ENCODE measurements at places on chromosomes 4 and X. TPM values are rescaled to one million over a fixed set of nuclear protein-coding genes. Genes with fewer than 3 reads are reported as not detected.

ATP8A1 gene
- 0.97 TPM for total RNA-seq

DNA sequence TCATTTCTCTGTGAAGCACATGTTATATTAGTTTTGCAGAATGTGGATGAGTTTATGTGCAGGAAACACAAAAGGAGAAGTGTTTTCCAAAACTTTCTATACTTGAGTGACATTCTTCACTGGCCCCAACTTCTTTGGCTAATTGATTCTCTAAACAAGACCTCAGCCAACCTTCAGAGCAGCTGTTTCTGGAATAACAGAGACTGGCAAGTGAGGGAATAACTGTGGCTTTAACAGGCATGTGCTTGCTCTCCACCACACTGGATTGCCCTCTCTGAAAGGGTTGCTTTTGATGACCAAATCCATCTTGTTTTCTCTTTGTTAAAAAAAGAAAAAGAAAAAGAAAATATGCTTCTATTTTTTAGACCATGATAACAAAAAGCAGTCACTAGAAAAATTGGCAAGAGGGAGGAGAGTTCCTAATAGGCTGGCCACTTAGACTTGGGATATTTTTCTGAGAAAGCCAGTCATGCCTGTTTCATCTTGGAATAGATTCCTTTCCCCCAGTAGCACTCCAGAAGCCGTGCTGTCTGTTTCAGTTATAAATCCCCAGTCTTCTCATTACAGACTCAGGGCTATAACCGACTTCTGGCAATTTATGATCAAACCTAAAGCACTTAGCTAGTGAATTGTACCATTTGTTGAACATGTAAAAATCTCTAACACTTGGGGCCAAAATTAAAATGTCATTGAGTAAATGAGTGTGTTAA, 295.0 kb upstream of the NR3C2 start:
- DNase-seq, result no peak

DNA sequence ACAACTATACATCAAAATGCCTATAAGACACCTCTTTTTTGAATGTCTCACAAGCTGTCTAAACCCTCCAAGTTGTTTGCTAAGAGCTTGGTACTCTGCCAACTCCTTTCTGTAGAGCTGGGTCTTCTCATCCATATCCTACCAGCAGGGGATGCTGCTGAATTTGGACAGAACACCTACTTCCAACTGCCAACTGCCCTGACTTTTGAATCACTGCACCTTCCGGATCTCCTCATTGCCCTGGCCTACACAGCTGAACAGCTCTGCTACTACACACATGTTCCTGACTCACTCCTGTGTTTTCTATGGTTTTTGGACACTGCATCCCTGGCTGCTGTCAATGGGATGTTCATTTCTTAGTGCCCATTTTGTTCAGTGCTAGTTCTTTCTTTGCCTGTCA, 18.7 kb downstream of the FAM184B start:
- DNase-seq, result peak; percentile 37

UGT2A1 gene
- total RNA-seq, result not detected

GRCh38 chrX:129697204-129697829, 41.5 kb upstream of the XPNPEP2 start:
- no peak for DNase-seq

DNA sequence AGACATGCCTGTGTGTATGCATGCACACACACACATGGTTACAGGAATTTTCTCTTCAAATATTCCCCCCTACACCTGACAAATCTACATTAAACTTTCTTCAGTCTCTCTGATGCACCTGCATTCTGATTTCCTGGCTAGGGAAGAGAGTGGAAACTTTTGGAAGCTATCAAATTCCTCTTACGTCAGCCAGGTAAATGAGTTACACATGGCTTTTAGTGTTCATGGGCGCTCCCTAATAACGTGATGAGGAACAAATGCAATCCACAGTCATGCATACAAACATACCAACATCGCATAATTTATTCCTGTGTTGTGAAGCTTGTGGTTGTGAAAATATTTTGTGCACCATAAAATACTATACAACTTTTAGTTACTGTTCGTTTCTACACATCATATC, 34.9 kb downstream of the BMP3 start:
- no peak for DNase-seq

DNA sequence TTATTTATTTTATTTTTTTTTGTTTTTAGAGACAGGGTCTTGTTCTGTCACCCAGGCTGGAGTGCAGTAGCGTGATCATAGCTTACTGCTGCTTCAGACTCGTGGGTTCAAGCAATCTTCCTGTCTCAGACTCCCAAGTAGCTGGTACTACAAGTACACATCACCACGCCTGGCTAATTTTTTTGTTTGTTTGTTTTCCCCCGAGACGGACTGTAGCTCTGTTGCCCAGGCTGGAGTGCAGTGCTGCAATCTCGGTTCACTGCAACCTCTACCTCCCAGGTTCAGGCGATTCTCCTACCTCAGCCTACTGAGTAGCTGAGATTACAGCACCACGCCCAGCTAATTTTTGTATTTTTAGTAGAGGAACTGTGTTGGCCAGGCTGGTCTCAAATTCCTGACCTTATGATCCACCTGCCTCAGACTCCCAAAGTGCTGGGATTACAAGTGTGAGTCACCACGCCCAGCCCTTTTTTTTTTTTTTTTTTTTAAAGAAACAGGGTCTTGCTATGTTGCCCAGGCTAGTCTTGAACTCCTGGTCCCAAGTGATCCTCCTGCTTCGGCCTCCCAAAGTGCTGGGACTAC, 32.2 kb downstream of the COPS4 start:
- no peak for DNase-seq

- DNase-seq, result peak; percentile 47
These were observed 282.5 kb upstream of the FAT1 start for GRCh38 chr4:187006189-187006618.

DNA sequence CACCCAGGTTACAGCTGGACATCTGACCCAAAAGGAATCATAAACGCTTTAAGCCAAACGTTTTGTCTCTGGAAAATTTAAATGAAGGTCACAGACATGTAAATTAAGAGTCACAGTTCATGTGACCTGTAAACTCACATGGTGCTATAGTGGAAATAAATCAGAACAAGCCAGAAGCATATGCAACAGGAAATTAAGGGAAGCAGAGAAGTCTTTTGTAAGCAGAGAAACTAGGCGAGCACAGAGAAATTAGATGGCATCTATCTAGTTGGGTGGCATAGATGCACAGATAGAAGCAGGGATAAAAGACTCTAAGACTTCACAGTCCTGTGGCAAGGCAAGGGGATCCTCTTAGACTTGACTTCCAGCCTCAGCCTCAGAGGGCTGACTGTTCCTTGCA, 264.8 kb downstream of the GASK1B start:
- DNase-seq, result no peak

C4orf50 gene
- not detected for total RNA-seq

GLOD5 gene
- not detected for total RNA-seq

ERCC6L gene
- 5.6 TPM for total RNA-seq

SPATA4 gene
- total RNA-seq, result 0.97 TPM
